ENCODE measurements at places on chromosomes 5 and 9. TPM values are rescaled to one million over a fixed set of nuclear protein-coding genes. Genes with fewer than 3 reads are reported as not detected.
A peak's percentile ranks its signal among the peaks of the same experiment; 100 is the strongest.

ZNF618 gene
- total RNA-seq = 4.0 TPM

- DNase-seq = no peak
These were observed 15.3 kb downstream of the C9orf152 start for GRCh38 chr9:110192531-110193261.

GRCh38 chr5:56282951-56283350 lies 49.8 kb upstream of the ANKRD55 start:
- no peak for DNase-seq

TSLP gene
- total RNA-seq = 1.5 TPM

SLC23A1 gene
- total RNA-seq = not detected

LOX gene
- total RNA-seq = 19.2 TPM

DNA sequence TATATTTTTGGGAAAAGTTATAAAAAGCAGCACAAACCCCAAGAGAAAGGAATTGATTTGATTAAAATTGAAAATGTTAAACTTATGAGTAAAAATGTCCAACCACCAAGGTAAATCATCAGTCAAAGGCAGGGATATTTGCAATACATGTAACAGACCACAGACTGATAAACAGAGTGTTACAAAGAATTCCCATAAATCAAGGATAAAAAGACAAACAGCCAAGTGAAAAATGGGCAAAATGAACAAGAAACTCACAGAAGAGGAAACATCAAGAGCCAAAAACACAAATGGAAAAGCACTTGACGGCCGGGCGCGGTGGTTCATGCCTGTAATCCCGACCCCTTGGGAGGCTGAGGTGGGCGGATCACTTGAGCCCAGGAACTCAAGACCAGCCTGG lies 81.3 kb upstream of the HRH2 start:
- DNase-seq = no peak

- peak; percentile 54 for DNase-seq
These were observed 2.4 kb downstream of the PPARGC1B start for GRCh38 chr5:149732324-149733128.

EQTN gene
- total RNA-seq = not detected

DNA sequence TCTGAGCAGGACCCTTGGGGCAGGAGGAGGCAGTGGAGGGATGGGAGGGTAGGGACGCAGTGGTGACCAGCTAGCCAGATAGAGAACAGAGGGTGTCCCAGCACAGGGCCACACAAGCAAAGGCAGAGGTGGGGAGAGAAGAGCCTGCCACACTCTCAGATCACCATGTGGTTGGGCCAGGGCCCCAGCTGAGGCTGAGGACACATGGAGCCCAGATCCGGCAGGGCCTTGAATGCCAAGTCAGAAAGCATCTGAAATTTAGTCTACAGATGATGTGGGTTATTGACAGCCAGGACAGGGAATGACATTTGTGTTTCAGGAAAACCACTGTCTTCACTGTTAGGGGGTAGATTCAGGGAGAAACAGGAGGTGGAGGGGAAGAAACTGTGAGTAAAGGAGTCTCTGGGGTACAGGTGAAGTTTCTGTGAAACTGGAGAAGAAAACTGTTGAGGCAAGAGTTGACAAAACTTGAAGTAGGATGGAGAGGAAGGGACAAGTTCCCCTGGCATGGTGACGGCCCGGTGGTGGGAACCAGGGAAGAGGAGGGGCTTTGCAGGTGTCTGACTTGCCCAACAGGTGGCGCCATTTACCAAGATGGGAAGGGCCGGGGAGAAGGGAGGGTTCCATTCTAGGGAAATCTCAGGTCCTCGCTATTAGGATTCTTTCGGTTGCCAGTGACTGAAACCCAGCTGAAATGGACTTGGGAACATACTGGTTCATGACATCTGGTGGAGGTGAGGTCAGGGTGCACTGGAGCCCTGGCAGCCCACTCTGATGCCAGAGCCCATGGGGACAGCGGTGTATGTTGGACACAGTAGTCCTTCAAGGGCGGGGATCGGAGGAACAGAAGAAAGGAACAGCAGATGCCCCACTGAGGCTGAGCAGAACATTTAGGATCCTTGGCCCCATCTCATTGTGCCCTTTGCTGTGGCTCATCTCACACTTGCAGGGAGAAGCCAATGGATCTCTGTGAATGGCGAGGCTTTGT lies 100.1 kb downstream of the KCNIP1 start:
- DNase-seq = peak; percentile 37

CDH18 gene
- total RNA-seq = not detected

All from left cardiac atrium (tissue), 4 donors.